ENCODE measurements at places on chromosomes 13 and 19.

GRCh38 chr19:5228932-5229777 is 111.5 kb downstream of the PTPRS start:
- no peak for DNase-seq

- DNase-seq: no peak
Observed at GRCh38 chr13:78121001-78121400, 202.4 kb upstream of the EDNRB start.

GRCh38 chr13:111225810-111226546 is 94.5 kb upstream of the TEX29 start:
- no peak for DNase-seq

- DNase-seq: no peak
Observed at GRCh38 chr13:87207280-87208003, 463.7 kb upstream of the SLITRK5 start.

DNA sequence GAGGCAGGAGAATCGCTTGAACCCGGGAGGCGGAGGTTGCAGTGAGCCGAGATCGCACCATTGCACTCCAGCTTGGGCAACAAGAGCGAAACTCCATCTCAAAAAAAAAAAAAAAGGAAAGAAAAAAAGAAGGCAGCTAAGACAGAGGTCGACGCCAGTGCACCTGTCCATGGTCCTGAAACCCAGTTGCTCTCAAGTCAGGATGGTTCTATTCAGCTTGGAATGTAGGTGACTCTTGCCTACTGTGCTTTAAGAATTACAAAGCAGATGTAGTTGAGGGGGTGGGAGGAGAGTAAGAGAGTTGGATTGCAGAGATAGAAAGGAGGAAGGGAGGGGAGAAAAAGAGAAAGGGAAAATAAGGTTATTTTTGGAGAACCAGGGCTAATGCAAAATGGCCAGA is 18.7 kb downstream of the CACNG7 start:
- DNase-seq: no peak

- no peak for DNase-seq
Observed at GRCh38 chr13:108797354-108797753, 167.9 kb downstream of the MYO16 start.

DNA sequence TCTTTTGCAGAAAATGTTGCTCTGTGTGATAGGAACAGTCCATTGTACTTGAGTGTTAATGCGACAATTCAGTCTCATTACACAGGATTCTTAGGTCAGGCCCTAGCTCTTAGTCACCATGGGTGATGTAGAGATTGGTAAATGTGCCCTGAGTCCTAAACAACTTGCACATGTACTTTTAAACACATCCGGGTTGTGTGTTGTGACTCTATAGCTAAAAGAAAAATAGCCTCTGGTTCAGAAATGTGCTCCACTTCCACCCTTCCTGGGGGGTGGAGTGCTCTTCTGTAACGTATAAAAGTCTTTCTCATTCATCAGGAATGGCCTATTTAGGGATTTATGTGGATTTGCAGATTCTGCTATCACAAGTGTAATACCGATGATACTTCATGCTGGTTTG is 5.2 kb downstream of the SPATA13 start:
- no peak for DNase-seq

DNA sequence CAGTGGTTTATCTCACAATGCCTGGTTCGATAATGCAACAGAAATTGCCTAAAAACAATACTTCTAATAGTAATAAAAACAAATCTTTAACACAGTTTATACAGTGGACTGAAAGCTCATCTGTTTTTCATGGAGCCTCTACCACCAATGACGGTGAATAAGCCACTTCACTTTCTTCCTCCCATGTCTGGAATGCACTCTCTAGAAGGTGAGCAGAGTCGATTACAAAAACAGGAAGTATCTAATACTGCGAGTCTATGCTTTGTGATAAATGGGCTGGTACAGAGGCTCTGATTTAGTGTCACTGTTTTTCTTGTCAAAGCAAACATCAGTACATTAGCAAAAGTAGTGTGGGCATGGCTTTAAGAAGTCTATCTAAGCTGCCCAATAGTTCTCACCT is 1348.6 kb upstream of the SLC10A2 start:
- no peak for DNase-seq

DNA sequence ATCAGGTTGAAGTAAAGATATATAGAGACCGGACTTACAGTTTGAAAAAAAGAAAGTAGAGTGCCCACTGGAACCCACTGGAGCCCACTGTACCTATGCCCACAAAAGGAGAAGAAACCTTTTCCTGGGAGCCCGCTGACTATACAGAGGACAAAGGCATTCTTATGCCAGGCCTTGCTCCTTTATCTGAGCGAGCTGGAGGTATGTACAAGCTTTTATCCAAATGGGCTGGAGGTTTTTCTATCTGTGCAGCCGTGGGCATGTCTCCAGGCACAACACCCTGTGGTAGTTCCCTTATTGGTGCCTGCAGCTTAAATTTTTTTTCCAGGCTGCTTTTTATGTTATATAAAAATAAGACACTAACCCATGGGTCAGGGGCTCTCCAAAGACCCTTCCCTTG is 8.4 kb downstream of the ZNF234 start:
- no peak for DNase-seq

- no peak for DNase-seq
Observed at GRCh38 chr19:28472843-28473242, 740.1 kb downstream of the UQCRFS1 start.

GRCh38 chr13:78102121-78102677 is 183.6 kb upstream of the EDNRB start:
- no peak for DNase-seq

DNA sequence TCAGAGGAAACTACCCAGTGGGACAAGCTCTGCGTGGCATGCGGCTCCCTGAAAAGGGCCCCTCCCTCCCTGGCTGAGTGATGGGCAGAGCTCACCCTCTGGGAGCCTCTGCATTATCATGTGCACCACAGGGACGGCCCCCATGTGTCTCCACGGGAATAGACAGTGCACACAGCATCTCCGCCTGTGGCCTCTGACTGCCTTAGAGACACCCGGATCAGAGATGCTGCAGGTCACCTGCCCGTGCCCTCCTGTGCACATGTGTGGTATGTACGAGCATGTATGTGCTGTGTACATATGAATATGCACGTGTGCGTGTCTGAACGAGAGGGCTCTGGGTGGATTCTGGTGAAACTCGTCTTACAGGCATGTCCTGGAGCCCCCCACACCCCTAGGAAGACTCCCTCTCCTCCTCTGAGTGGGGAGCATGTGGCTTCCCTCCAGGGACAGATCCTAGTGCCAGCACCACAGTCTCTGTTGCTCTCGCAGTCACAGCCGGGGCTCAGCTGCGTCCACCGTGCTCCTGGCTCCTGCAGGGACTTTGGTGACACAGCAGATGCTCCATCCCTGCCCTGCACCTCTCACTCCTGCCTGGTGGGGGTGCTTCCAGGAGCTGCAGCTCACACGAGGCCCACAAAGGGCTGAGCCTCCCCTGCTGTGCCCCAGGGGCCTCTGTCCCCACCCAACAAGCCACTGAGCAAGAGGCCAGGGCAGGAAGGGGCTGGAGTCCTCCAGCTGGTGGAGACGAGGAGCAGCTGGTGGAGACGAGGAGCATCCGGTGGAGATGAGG is 19.6 kb downstream of the C13orf46 start:
- DNase-seq: no peak

GRCh38 chr19:34786236-34786635 is 13.2 kb upstream of the ZNF599 start:
- DNase-seq: no peak

DNA sequence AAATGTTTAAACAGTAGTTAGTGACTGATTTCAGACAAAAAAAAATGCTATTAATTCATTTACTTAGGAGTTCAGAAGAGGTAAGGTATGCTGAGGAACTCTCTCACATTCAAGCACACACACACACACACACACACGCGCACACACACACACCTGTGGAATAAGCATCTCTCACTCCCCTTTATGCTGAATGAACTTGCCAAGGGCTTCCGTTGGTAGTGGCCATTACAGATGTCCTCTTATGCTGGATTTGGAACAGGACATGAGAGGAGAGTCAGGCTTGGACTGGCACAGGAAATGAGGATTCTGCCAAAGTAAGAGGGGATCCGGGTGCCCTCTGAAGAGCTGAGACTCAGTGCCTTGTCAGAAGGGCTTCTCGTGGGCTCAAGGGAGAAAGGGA is 463.4 kb upstream of the MIR17HG start:
- DNase-seq: no peak

DNA sequence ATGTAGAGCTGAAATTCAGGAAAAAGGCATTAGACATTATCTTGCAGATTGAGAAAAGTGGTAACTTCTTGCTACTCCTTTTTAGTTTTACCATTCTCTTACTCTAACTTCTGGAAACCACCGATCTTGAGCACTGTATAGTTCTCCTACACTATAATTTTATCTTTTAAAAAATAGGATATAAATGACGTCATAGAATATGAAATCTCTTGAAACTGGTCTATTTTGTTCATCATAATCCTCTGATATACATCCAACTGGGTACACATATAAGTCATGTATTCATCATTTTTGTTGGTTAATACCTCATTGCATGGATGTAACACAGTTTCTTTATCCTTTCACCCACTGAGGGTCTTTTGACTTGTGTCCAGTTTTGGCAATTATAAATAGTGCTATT is 629.9 kb upstream of the PRR20A start:
- DNase-seq: no peak

DNA sequence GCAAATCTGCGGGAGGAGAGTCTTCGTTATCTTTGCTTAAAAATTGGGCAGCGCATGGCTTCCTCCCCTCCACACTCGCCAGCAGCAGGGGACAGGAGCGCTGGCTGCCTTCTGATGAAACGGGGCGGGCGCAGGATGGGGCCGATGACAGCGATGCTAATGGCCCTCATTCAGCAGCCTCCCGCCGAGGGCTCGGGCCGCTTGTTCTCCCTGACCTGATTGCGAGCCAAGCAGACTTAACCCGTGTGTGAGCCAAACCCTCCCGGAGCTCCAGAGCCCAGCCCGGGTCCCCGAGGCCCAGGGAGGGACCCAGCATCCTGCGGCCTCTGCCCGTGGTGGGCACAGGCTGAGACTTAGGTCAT is 90.3 kb downstream of the KDM4B start:
- DNase-seq: peak; percentile 67
